ENCODE measurements at places on chromosomes 7 and 10.

DNA sequence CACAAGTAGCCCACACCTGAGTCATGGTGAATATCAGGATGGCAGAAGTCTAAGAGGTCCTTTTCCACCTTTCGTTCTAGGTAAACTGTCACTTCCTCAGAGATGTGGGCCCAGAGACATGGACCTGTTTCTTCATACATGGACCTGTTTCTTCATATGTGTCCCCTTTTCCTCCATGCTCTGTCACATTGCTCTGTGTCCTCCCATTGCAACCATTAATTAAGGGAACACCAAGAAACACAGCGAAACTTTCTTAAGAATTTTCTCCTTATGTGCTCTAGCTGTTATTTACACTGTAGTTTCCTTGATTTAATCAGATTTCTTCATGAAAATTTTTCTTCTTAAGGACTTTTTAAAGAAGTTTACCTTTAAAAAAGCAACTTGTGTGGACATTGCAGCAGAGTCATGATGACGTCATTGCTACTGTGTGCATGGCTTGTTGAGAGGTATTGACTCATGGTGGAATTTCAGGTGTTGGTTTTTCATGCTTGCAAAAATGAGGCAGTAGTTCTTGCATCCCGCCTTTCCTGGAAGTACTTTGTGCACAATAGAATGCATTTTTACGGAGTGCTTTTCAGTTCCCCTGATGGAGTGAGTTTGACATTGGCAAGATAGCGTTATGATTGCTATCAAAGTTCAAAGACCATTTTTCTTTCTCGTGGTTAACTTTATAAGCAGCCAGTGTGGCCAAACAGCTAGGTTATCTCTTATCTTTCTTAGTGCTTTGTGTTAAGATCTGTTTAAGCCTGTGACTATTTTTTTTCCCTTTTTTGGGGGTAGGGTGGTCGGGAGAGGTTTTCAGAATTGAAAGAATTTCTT lies 37.7 kb downstream of the CFAP58 start:
- no peak for DNase-seq

- DNase-seq, result no peak
Measured at GRCh38 chr7:66739953-66740301, 606 bp upstream of the RABGEF1 start.

GRCh38 chr7:137657476-137658189 lies 189.1 kb downstream of the DGKI start:
- DNase-seq, result no peak

DNA sequence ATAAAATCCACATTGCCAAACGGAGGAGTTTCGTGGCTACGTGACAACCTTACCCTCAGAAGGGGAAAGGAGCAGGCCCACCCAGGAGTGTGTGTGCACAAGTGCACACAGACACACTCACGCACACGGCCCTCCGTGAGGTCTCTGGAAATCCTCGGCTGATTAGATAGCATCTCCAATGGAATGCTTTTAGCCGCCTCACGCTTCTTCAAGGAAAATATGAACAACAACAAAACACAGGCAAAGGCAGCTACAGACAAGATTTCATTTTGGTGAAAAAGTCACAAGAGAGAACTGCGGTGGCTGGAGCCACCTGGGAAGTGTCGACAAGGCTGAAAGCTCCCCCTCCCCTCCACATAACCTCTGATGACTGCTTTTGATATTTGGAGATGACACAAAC lies 391.8 kb upstream of the MKI67 start:
- DNase-seq, result no peak

DNA sequence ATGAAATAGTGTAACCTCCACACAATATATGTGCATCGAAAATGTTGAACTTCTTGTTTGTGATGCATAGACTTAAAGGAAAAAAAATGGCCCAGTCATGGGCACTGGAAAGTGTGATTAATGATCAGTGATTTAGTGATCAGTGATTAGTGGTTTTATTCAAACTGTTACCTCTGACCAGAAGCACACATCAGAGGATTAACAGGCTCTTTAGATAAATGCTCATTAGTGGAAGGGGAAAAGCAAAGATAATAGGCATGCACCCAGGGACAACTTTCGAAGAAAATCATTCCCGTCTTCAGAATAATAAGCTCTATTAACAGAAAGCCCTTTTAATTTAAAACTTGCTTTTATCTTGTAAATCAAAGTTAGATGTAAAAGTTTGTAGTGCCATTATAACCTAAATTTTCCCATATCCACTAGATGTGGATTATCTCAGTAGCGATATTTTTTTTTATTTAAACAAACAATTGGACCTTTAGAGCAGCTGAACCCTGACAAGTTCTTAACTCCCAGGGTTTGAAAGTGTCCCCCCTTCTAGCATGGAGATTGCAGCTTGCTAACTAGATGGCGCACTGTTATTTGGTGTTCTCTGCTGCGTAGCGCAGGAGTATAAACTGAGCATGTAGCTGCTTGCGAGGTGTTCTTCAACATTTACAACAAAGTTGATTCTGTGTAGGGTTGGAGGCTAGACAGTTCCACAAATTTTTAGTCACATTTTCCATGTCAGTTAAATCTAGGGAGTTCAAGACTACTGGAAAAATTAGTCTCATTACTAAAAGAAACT lies at the start of gene CREB5:
CREB5 (plus strand) TSS at position 643 of the 787 bp plus-strand sequence. CDS start 397 bp downstream, outside the sequence.
- DNase-seq, result no peak

DNA sequence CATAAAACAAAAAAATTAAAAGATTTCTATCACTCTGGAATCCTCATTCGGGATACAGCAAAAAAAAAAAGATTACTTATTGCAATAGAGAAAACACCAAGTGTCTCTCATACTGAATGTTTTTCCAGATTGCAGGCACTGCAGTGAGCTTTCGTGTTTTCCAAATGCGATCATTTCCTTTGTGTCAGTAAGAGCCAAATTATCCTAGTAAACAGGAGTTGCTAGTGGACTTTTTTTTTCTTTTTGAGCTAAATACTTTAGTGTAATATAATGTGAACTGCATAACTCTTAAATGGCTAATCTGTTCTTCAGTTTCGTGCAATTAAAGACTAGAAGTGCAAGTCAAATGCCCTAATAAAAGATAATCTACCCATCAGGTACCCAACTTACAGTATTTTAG lies 44.4 kb upstream of the TOMM7 start:
- DNase-seq, result no peak

DNA sequence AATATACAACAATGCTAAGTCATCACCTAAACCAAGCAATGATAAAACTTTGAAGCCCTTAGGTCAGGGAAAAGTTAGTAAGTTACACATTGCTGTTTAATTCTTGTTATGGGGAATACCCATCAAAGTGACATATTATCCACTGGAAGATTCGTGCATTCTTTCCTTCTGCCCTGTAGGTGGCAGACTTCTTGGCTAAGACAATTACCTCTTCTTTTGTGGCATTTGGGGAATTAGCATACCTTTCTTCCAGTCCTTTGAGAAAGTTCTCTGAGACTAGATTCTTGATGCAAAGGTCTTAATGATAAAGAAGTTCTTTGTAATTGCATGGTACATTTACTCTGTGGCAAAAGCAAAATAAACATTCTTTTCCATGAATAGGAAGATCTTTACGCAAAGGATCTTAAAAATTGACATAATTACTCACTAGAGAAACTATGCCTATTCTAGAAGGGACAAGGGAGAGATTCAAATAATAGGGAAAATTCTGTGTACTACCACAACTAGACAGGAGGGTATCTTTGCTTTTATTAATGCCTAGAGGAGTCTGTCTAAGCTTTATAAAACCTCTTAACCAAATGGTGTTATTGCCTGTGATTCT lies 395.9 kb downstream of the GRM8 start:
- no peak for DNase-seq

Data from effector memory CD8-positive, alpha-beta T cell (primary cell).